ENCODE measurements at places on chromosomes 6 and 20. TPM values are rescaled to one million over a fixed set of nuclear protein-coding genes. Genes with fewer than 3 reads are reported as not detected.

DNA sequence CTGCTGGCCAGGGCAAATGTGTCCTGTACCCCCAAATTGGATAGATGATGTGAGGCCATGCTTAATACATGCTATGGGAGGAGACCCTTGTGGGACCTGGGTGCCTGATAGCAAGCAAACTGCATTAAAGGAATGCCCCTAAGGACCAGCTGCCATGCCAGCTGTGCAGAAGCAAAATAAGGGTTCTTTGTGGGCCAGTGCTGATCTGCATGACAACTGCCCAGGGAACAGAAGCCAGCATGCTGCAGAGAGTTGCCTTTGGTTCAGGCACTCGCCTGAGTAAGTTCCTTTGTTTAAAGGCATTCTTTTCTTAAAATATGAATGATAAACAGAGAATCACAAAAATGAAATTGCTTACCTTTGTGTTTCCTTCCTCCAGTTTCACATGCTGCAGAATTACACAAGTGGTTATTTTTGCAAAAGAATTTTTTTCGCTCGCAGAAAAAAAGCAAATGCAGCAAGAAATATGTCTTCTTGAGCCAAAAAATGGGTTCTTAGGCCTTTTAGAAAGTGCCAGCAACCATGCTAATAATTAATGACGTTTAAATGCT lies 6.9 kb upstream of the SYNDIG1 start:
- H3K36me3 ChIP-seq = no peaks in the 10 kb centered on the region
- no peak for DNase-seq
- H3K27ac ChIP-seq = no peak overlapping the region
- H3K4me1 ChIP-seq = no peaks in the 10 kb centered on the region

SLC26A8 gene
- total RNA-seq = not detected

DNA sequence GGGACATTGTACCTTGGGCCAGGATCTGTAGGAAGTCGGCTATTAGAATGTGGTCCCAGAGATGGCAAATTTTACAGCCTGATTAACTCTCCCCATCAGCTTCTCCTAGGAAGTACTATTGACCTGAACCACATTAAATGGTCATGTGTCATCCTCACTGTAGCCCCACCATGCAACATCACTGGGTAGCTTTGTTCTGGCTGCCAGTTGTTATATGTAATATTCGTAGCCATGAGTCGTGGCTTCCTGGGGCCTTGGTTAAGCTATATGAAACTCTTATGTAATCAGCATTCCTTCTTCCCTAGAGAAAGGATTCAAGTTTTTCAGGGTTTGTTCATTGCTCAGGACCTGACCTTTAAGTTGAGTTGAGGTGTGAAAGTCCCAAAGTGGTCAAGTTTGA lies 125.7 kb downstream of the ANKS1A start:
- H3K27ac ChIP-seq = no peak overlapping the region
- no peak overlapping the region for H3K4me3 ChIP-seq
- H3K4me1 ChIP-seq = no peaks in the 10 kb centered on the region
- H3K36me3 ChIP-seq = no peaks in the 10 kb centered on the region
- no peaks in the 10 kb centered on the region for H3K27me3 ChIP-seq

GRCh38 chr20:9137001-9137400 lies 68.1 kb downstream of the PLCB4 start:
- no peak overlapping the region for H3K4me3 ChIP-seq
- H3K36me3 ChIP-seq = no peaks in the 10 kb centered on the region
- no peak for DNase-seq
- no peak overlapping the region for H3K27ac ChIP-seq

DNA sequence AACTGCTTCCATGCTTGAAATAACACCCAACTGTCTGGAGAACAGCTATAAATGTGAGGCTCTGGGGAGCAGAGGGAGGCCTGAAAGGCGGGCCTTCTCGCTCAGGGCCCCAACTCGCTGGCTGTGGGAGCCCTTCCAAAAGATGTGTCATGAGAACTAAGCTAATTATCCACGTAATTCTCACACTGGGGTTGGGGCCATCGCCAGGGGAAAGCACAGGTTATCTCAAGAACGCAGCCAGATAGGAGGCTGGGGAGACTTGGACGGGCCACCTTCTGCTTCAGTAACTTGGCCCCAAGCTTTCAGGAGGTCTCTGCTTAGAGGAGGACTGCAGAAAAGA lies 1.6 kb downstream of the PXDC1 start:
- no peaks in the 10 kb centered on the region for H3K36me3 ChIP-seq
- H3K4me3 ChIP-seq = no peak overlapping the region
- H3K27ac ChIP-seq = no peak overlapping the region
- no peaks in the 10 kb centered on the region for H3K4me1 ChIP-seq

TMEM244 gene
- total RNA-seq = not detected

DNA sequence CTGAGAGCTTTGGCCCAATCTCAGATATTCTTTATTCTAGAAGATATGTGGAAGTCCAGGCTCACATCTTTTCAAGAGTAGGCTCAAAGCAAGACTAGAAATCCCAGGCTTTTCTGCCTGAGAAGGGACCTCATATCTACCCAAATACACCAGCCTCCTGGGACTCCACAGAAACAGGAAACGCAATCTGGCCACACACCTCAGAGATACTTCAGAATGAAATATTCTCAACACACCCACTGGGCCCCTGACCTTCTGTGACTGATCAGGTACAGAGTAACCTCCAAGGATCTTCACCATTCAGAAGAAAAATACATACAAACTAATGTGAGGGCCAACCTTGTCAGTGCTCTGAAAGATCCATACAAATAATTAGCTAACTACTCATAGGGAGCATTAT lies 183.2 kb downstream of the HIVEP2 start:
- no peak overlapping the region for H3K27ac ChIP-seq
- H3K4me3 ChIP-seq = no peak overlapping the region
- no peaks in the 10 kb centered on the region for H3K27me3 ChIP-seq
- no peaks in the 10 kb centered on the region for H3K4me1 ChIP-seq
- no peak for DNase-seq

SLC22A3 gene
- total RNA-seq = 0.05 TPM

GRCh38 chr20:41668057-41668749 lies 50.0 kb upstream of the CHD6 start:
- no peaks in the 10 kb centered on the region for H3K36me3 ChIP-seq
- no peak overlapping the region for H3K27ac ChIP-seq
- no peak overlapping the region for H3K4me3 ChIP-seq
- no peaks in the 10 kb centered on the region for H3K27me3 ChIP-seq
- no peak for DNase-seq

CST7 gene
- not detected for total RNA-seq

GRCh38 chr20:32829311-32830005 lies 9.7 kb downstream of the MAPRE1 start:
- no peaks in the 10 kb centered on the region for H3K4me1 ChIP-seq
- H3K27ac ChIP-seq = no peak overlapping the region
- DNase-seq = no peak
- H3K36me3 ChIP-seq = peaks cover 8% of the 10 kb centered on the region
- H3K4me3 ChIP-seq = no peak overlapping the region

- no peak overlapping the region for H3K4me3 ChIP-seq
- H3K4me1 ChIP-seq = no peaks in the 10 kb centered on the region
- H3K27me3 ChIP-seq = no peaks in the 10 kb centered on the region
- DNase-seq = no peak
Observed at GRCh38 chr6:129846761-129847160, 14.4 kb downstream of the TMEM244 start.

DNA sequence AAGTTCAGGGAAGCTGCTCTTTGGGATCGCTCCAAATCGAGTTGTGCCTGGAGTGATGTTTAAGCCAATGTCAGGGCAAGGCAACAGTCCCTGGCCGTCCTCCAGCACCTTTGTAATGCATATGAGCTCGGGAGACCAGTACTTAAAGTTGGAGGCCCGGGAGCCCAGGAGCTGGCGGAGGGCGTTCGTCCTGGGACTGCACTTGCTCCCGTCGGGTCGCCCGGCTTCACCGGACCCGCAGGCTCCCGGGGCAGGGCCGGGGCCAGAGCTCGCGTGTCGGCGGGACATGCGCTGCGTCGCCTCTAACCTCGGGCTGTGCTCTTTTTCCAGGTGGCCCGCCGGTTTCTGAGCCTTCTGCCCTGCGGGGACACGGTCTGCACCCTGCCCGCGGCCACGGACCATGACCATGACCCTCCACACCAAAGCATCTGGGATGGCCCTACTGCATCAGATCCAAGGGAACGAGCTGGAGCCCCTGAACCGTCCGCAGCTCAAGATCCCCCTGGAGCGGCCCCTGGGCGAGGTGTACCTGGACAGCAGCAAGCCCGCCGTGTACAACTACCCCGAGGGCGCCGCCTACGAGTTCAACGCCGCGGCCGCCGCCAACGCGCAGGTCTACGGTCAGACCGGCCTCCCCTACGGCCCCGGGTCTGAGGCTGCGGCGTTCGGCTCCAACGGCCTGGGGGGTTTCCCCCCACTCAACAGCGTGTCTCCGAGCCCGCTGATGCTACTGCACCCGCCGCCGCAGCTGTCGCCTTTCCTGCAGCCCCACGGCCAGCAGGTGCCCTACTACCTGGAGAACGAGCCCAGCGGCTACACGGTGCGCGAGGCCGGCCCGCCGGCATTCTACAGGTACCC lies at the start of gene ESR1:
Gene ESR1, plus strand, starts transcription at position 170 of the 858 bp plus-strand sequence. Its CDS starts 231 bp downstream, at position 401.
- no peaks in the 10 kb centered on the region for H3K36me3 ChIP-seq
- H3K4me3 ChIP-seq = no peak within 1 kb of the TSS
- no peak for DNase-seq
- peaks cover 11% of the 10 kb centered on the region for H3K27me3 ChIP-seq
- no peak within 1 kb of the TSS for H3K27ac ChIP-seq
- no peaks in the 10 kb centered on the region for H3K4me1 ChIP-seq

ADTRP gene
- total RNA-seq = 1.7 TPM

GJA10 gene
- not detected for total RNA-seq

GRCh38 chr6:24566020-24566767 lies 71.4 kb downstream of the ALDH5A1 start:
- no peaks in the 10 kb centered on the region for H3K4me1 ChIP-seq
- H3K27me3 ChIP-seq = no peaks in the 10 kb centered on the region
- no peak overlapping the region for H3K27ac ChIP-seq
- no peak overlapping the region for H3K4me3 ChIP-seq

AFDN gene
- 67.8 TPM for total RNA-seq
